Stimulated activated CD4-positive, alpha-beta T cell treated with anti-CD3 and anti-CD28 coated beads, Interleukin-4, amount 100 ng/mL, for 4 hours (primary cell): ENCODE measurements at places on chromosomes 6 and 20.

DNA sequence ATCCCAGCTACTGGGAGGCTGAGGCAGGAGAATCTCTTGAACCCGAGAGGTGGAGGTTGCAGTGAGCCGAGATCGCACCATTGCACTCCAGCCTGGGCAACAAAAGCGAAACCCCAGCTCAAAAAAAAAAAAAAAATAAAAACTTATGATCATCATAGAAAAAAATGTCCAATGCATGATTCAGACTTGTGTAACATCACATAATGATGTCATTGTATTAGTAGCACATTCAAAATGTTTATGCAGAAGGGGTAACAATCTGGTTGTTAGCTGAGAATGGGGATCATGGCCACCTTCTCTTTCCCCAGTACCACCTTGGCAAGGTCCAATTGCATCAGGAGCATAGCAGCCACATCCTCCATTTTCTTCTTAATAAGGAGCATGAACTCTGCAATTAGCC lies 137.6 kb upstream of the MARCKS start:
- no peak for DNase-seq

DNA sequence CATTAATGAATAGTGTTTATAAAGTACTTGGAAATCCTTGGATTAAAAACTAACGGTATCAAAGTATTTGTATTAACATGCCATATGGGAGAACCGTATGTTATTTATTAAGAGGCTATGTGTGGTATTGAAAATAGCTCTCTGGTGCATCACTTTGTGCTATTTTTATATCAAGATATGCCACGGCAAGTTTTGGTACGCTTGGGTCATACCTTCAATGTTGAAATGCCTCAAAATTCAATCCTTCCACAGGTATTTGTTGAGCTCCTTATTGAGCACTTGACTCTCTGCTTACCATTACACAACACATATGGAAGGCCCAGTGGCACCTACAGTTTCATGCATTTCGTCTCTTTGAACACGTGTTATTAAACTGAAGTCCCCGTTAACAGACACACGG lies 647.9 kb downstream of the KIF16B start:
- DNase-seq: no peak

DNA sequence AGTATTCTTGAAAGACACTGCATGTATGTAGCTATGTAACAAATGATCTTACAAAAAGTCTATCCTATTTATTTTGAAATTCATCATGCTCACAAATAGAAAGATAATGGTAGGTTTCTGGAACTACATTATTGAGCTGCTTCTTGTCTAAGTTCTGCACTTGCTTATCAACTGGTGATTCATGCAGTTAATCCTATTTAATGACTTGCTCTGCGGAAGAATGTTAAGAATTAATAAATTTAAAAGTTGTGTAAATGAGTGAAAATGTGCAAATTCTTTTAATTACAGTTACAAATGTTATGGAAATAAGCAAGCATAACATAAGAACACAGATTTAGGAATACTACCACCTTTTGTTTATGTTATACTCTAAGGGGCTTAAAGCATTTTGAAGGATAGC lies 67.1 kb upstream of the MCM9 start:
- DNase-seq: no peak

GRCh38 chr20:43560974-43561373 lies 2.1 kb downstream of the SGK2 start:
- DNase-seq: no peak

DNA sequence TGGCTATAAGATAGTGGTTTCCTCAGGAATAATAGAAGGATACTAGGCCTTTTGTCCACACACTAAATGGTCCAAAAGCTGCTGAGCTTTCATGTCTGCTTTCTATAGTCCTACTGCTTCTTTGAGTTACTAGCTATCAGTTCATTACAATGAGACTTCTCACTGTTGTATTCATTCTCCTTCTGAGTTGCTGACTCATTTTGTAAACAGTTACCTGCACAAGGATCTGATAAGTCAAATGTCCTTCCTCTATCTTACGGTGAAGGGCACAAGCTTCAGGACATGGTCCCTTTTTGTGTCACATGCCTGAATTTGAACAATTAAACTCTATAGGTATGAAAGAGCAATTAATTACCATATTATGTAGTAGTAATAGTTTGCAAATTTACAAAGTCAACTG lies 90.5 kb downstream of the MAN1A1 start:
- no peak for DNase-seq

DNA sequence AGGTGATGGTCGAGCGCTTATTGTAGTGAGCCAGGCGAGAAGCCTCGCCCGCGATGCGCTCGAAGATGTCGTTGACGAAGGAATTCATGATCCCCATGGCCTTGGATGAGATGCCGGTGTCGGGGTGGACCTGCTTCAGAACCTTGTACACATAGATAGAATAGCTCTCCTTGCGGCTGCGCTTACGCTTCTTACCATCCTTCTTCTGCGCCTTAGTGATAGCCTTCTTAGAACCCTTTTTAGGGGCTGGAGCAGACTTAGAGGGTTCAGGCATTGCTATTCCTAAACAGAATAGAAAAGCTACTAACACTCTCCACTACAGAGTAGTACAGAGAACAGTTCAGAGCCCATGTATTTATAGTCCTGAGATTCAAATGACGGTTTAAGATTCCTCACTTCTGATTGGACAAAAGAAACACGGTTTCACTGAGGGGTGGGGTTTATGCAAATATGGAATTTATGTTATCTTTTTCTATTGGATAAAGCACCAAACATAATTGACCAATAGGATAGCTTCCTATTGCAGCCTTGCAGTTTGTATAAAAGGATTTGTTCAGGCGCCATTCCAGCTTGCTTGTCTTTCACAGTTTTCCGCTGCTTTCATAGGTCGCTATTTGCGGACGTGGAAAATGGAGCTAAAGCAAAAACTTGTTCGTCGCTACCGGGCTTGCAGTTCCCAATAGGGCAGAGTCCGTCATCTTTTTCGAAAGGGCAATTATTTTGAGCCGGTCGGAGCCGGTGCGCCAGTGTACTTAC lies 43.7 kb upstream of the HFE start:
- no peak for DNase-seq

GRCh38 chr6:89479897-89480296 lies 46.9 kb downstream of the ANKRD6 start:
- no peak for DNase-seq

DNA sequence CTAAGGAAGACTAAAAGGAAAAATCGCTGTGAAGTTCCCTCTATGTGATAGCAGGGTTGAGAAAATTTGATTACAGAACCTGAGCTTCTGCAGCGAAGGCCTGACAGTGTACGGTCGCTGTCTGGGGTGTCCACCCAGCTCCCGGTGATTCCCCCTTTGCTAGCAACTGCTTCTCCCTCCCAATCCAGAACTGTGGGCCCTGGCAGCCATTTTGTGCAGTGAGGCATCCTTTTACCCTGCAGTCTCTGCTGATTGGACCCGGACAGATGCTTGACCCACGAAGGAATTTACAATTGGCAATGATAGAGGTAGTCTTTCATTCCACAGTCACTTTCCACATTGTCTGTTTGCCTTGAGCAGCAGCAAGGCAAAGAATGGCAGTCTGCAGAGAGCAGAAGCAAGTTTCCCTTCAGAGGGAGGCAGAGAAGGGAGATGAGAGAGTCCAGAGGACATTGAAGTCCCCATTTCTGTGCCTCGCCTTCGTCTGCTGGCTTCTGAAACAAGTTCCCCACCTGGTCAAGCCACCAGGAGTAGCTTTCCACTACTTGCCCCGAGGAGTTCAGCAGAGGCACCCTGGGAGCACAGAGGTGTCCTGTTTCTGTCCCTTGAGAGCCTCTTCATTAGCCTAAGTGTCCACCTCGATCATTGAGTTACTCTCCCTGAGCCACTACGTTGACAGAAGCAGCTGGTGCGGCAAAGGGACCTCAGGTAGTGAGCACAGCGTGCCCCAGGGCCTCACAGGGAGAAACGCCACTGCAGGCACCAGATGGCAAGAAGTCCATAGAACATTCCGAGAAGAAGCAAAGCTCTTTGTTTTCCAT lies 370.3 kb downstream of the NRN1 start:
- no peak for DNase-seq
